NCI-H1436 (cell line): ENCODE measurements at places on chromosomes 12 and 14.

DNA sequence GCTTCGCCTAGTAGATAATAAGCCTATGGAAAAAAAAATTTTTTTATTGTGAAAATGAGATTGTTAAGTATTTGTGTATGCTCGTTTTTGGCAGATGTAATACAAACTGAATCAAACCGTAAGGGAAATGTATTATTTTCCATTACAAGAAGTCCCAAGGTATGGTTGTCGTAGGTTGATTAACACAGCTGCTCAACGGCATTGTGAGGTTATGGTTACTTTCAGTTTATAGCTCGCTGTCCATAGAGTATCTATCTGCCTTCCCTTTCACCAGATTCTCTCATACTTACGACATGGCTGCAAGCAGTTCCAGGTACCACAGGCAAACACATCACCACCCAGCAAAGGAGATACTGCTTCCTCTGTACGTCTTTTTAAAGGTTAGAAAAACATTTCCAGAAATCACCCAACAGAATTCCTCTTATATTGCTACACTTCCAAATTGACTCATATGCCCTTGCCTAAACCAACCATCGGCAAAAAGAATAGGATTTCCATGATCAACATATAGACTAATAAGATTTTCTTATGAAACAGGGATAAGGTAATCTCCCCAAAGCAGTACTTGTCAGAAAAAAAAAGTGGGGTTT, 338.6 kb downstream of the SYT1 start:
- DNase-seq = no peak

- no peak for DNase-seq
Measured at GRCh38 chr12:75000120-75000519, 209.5 kb downstream of the KCNC2 start.

DNA sequence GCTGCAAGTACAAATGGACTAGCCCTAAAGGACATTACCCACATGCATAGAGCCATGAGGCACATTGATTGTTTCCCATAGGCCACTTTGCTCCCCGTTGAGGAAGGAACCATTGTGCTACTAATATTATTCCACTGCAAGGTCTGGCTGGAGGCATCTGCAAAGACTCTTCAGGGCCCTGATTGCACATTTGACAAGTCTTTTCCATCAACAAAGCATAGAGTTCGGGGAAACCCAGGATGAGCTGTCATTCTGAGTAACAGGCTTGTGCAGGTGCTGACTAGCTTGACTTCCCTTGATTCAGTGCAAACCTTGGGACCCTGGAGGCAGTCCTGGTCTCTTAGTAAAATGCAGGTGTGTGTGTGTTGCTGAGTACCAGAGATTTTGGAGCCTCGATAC, 73.8 kb downstream of the SUSD6 start:
- no peak for DNase-seq

DNA sequence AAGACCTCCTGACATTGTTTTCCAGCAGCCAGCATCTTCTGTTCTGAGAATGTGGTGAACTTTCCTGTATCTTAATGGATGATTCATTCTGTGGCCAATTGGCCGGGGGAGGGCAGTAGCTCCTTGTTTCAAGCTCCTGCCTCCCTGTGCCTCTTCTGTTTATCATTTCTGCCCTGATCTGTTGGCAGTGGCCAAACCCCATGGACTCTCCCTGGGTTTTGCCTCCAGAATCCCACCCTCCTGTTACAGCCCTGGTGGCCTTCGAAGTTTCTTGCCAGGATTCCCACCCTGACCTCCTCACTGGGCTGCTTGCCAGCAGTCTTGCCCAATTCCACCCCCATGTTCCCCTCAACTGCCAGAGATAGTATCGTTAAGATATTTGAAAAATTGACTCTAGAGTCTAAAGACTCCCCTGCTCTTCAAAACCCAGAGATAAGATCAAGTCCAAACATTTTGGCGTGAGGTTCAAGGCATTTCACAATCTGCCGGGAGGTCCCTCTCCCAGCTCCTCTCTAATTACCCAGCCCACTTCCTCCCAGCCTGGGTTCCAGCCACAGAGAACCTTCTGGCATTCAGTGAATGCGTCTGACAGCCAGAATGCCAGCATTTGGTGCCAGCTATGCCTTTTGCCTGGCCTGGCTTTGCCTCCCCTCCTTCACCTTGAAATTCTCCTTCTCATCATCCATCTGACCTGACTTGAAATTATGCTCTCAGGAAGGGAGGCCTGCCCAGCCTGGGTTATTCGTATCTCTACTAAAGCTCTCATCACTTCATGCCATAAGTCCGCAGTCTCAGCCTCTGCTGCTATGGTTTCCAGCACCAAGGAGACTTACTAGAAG, 37.7 kb upstream of the TXNRD1 start:
- DNase-seq = no peak

- DNase-seq = no peak
Measured at GRCh38 chr14:103805708-103806107, 41.7 kb downstream of the PPP1R13B start.

DNA sequence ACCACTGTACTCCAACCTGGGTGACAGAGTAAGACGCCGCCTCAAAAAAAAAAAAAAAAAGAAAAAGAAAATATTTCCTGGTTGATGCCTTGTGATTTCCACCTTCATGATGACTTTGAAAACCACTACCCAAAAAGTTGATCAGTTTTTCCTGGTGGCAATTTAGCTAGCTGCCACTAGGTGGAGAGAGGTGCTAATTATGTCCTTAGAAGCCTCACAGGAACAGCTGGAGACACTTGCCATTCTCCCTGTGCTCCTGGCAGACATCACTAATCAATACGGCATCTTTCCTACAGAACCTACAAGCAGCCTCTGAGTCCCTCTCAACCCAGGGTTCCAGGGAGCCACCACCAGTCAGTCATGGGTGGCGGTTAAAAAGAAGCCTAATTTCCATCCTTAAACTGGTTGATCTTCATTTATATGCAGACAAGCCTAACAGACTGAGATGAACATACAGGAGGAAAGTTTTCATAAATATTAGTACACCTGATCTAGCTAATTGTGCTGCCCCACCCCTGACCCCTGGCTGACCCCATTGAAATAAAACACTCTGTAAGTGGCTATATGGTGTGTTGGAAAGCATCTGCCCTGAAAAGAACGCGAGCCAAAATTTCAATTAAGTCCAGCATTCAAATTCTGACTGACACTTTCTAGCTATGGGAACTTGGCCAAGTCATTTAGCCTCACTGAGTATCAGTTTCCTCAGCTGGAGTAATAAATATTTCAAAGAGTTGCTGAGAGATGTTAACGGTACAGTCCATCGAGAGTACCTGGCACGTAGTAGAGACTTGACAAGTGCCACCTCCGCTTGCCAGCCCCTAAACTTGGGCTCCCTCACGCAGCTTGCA, 6.2 kb upstream of the OAS1 start:
- peak; percentile 18 for DNase-seq

DNA sequence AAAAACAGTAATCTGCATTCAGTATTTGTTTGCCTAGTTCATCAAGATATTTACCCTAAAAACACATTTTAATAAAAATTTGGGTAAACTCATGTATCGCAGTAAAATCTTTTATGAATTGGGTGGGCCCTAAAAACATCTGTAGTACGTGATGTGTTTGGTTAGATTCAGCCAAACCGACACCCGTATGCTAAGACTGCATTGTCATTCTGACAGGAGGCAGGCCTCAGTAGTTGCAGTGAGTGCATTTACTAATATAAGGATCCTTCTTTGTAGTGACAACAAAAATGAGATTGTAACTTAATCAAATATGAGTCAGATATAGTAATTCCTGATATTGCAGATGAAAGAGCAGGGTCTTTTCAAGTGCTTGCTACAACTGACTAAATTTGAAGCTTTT, 191.8 kb downstream of the SLC16A7 start:
- DNase-seq = no peak

- DNase-seq = no peak
Measured at GRCh38 chr12:51399891-51400290, 8.7 kb upstream of the GALNT6 start.

- no peak for DNase-seq
Measured at GRCh38 chr14:22892488-22892887, 9.5 kb downstream of the REM2 start.
